Naive thymus-derived CD8-positive, alpha-beta T cell (primary cell): ENCODE measurements at places on chromosomes 7 and 10.
A peak's percentile ranks its signal among the peaks of the same experiment; 100 is the strongest.

- DNase-seq: no peak
Measured at GRCh38 chr7:36215457-36215765, 62.4 kb downstream of the EEPD1 start.

DNA sequence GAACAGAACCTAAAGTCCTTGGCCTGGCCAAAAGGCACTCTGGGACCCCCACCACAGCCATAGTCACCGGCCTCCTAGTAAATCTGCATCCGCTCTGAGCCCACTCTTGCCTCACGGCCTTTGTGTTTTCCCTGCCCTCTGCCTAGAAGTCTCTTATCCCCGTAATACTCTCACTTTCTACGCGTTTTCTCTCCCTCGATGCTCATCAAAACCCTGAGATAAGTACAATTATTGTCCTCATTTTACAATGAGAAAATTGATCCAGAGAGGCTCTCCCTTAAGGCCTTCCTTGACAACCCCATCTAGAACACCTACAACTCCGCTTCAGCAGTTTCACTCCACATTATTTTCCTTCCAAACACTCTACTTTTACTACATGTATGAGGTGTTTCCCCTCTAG, 1.5 kb upstream of the SFXN4 start:
- DNase-seq: no peak

- no peak for DNase-seq
Measured at GRCh38 chr10:58894929-58895328, 281.5 kb upstream of the PHYHIPL start.

DNA sequence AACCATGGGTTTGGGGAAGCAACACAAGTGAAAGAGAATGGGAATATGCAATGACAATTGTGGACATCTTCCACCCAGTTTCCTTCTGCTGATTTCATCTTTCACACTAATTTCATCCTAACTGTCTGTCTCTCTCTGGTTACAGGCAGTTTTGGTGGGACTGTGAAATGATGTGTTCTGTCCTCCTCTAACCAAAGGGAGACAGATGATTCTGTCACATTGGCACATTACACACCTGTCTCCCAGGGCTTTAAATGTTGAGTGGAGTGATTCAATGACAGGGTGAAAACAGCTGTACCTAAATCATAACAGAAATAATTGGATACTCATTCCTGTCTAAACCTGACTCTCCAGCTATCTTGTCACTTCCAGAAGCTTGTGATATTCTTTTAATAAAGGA, 60.0 kb downstream of the DGKB start:
- no peak for DNase-seq

DNA sequence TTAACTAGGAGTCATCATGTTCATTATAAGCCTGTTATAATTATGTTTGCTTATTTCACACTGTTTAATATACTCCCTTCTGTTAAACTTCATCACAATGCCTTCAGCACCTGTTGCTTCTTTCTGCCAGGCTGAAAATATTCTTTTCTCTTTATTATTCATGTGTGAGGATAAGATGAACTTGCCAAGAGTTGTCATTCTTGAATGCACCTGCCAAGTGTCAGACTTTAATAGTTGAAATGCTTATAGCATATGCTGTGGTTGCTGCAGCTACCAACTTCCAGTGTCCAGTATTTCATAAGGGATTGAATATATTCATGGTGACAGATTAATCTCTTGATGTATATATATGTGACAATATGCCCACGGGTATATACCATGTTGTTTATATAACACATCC, 339.2 kb upstream of the MEOX2 start:
- DNase-seq: no peak

- no peak for DNase-seq
Measured at GRCh38 chr7:30159698-30160143, 24.9 kb downstream of the MTURN start.

DNA sequence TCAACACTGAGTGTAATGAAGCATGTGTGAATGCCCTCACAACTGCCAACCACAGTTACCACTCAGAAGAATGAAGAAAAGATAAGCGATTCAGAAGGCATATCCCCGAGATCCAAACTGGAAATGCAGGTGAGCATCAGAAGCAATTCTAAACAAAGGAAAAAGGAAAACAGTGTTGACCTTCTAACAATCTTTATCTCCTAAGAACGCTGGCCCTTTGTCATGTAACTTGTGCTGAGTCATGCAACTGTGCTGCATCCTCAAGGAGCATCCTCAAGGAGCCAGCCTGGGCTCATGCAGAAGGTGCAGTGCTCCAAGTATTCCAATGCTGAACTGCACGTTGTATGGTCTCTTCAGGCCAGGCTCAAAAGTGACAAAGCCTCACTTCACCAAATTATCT, 30.6 kb downstream of the SEC61G start:
- no peak for DNase-seq

DNA sequence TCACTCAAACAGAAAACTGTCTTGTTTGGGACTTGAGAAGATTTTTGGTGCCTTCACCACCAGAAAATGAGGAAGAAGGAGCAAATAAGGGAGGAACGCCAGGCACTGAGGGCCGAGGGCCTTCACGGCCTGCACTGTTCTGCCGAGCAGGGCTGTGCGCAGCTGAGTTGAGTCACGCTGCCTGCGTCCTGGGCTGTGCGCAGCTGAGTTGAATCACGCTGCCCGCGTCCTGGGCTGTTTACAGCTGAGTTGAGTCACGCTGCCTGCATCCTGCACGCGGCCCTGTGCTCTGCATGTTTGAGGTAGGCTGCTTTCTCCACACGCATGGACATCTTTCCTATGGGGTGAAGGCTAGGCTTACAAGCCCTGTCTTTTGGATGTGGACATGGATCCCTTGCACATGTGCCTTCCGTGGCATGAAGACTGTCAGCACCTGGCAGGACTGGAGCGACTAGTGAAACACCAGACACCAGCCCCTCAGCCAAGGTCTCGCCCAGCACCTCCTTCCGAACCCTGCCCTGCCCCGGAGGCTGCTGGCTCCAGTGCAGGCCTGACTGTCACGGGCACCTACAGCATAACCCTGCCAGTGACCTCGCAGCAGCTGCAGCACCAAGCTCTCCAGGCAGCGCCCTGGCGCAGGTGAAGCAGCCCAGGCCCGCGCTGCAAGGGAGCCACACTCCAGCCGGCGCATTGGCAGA, 96.7 kb downstream of the HTR5A start:
- no peak for DNase-seq

- no peak for DNase-seq
Measured at GRCh38 chr7:121994625-121995410, 121.9 kb downstream of the PTPRZ1 start.

DNA sequence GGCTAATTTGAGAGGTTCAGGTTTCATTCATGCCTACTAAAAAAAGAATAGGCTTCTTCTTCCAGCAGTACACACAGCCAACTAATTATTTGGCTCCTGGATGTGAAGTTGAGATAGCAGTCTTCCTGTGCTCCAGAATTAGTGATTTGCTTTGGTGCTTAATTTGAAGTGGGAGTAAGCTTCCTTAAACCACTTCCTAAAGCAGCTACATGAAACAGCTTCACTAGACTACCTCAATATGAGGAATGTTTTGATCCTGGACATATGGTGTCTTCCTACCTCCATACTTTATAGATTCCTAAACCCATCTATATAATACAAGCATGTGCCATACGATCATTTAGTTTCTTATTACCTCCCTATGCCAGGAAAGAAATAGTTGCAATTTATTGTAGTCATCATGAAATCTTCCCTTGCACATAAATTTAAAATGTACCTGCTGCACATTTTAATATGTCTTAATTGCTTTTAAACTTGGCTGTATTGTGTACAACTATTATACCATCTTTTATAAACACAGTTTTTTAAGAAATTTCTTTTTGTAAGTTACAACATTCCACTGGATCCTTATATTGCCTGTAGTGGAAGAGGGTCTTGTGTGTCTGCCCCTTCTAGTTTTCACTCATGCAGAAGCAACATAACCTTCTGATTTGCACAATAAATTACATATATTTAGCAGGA, 8.6 kb downstream of the VIM start:
- DNase-seq: no peak

DNA sequence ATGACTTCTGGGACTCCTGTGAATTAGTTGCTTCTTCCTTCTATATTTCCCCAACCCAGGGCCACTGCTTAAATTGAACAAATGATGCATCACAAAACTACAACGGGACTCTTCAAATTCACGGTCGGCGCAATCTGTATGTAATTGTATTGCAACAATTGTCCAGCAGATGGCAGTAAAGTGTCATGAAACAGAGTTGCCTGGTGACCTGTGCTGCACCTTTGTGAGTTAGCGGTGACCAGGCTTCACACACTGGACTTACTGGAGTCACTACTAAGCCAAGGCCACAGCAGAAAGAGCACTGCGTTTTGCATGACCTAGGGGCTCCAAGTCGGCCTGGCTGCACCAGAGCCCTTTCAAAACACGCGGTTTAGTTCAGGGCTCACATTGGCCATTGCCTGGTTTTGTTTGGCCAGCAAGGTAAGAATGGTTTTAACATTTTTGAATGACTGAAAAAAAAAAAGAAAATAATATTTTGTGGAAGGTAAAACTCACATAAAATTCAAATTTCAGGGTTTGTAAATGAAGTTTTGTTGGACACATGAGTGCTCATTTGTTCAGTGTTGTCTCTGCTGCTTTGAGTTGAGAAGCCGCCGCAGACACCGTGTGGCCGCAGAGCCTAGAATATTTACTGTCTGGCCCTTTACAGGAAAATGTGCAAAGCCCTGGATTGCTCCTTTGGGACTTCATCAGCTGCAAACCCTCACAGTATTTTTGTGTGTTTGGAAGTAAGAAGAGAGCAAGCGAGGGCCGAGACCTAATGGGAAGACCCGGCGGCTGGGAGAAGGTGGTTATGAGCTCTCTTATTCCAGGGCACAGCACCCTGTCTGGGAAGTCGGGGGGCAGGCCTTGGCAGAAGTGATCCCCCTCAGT, 23.2 kb upstream of the ZNF32 start:
- DNase-seq: peak; percentile 55

GRCh38 chr7:57403601-57404342, 46.2 kb upstream of the ZNF716 start:
- DNase-seq: no peak

DNA sequence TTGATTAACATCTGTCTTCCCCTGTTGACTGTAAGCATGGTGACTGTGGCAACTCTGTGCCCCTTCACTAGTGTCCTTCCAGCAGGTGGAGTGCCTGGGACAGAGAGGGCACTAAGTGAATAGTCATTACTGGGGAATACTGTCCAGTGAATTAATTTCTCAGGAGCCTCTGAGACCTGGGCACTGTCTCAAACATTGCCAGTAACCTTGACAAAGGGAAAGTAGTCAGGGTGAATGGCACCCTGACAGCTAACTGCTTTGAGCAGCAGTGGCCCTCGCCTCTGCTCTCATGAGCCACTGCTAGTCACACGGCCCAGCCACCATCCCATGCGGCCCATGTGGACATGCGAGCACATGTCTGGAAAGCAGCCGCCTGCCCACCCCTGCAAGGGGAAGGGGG, 13.1 kb upstream of the GRB10 start:
- DNase-seq: no peak

DNA sequence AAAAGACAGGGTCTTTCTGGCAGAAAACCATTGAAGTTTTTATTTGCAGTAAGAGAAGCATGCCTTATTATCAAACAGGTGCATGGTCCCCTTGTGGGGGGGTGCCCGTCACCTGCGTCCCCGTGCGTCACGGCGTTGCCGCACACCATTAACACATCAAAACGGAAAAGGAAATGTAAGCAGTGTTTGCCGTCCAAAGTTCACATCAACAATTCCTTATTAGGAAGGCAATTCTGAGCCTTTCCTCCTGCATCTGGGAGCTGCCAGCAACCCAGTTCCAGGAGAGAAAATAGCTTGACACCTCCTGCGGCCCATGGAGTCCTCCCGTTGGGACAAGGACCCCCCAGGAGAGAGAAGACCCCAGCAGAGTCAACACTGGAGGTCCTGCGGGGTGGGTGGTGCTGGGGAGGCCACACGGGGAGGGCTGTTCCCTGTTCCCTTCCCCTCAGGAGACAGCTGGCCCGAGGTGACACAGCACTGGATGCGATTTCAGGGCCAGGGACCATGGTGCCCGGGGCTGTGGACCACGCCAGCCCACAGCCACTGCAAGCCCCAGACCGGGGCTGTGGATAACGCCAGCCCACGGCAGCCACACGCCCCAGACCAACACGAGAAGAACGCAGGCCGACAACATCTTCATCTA, 39.5 kb downstream of the DIP2C start:
- no peak for DNase-seq

DNA sequence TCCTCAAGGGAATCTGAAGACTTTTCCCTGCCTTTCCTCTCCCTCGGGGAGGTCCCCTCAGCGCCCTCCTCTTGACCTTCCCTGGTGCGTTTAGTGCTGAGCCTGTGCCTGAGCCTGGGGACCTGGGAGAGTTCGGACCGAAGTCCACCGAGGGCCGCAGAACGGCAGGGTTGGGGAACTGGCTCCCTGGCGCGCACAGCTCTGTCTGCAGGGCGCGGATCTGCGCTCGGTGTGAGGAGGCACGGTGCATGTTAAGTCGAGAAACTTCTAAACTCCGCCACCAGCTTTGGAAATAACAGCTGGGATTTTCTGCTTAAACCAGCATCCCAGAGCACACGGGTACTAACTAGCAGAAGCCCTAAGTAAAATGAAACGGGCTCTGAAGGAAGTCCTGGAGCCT, 44.2 kb upstream of the SLC29A4 start:
- no peak for DNase-seq

- DNase-seq: no peak
Measured at GRCh38 chr10:13844651-13845050, 257.9 kb downstream of the PRPF18 start.

DNA sequence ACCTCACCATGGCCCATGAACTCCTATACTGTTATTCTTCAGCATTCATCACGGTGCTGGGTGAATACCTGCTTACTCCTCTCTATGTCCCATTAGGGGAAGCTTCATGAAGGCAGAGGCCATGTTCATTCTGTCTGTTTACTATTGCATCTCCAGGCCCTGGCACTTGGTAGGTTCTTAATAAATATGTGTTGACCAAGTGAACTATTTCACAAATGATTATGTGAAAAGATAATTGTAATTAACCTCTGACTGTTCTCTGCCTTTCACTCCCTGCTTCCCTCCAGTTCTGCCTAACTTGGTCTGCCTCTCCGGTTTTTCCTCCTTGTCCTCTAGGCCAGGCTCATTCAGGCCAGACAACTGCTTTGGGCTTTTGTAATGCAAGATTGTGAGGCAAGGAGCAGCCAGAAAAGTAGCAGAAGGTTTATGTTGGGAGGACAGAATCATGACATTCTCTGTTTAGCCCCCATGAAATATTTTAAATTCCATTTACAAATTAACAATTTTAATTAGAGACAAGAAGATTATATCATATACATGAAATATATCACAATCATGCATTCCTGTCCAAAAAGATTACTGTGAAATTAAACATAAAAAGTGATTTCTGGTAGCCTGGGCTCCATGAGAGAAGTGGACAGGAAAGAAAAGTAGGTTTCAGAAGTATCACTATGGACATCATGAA, 42.1 kb upstream of the PLXNA4 start:
- DNase-seq: no peak

DNA sequence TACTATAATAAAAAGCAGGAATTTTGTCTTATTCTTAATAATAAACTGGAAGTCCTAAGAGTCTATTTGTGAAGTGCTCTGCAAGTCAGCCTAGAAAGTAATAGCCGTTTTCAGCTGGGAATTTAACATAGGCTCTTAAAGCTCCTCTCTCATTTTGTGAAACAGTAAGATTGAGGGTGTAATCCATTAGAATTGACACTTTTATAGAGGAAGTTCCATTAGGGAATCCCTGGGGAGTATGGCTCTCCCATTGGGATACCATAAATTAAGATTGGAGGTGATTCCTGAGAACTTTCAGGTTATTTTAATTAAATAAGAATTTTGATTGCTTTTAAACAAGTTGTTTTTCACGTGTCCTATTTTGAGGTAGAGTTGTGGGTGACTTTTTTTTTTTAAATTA, 68.0 kb downstream of the EXOC4 start:
- DNase-seq: no peak
